SK-N-SH (cell line): ENCODE measurements at places on chromosomes 7 and 10. TPM values are rescaled to one million over a fixed set of nuclear protein-coding genes. Genes with fewer than 3 reads are reported as not detected.
A peak's percentile ranks its signal among the peaks of the same experiment; 100 is the strongest.

DNA sequence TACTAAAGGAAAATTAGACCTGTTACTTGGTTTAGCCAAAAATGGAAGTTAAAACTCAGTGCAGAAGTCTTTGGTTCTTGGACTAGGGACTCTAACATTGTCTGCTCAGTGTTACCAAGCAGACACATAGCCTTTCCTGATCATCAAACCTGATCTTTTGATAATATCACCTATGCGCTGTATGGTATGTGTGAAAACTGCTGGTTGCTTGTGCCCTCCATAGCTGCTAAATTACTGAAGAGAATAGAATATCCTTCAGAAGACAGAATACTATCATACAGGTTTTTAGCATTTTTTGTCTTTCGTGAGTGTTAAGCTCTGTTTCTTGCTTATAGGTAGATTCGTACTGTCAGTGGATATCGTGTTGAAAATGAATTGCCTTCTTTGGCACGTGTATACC, 68.7 kb downstream of the ST7 start:
- H3K4me1 ChIP-seq = peaks cover 7% of the 10 kb centered on the region; the same call in 1 of the 2 replicates
- H3K36me3 ChIP-seq = no peaks in the 10 kb centered on the region
- no peaks in the 10 kb centered on the region for H3K27me3 ChIP-seq
- no peak overlapping the region for H3K4me3 ChIP-seq

CTBP2 gene
- 51.5 and 69.7 TPM in 2 replicates for polyA plus RNA-seq

ST8SIA6 gene
- 0.03 TPM in 1 of 2 replicates, not detected in the other for polyA plus RNA-seq

- no peak for DNase-seq
- no peak overlapping the region for H3K27ac ChIP-seq
- no peaks in the 10 kb centered on the region; the same call in 1 of the 2 replicates for H3K4me1 ChIP-seq
- no peaks in the 10 kb centered on the region for H3K36me3 ChIP-seq
These were observed 673.8 kb downstream of the ANKRD7 start for GRCh38 chr7:118898284-118898683.

- no peak for DNase-seq
- H3K27me3 ChIP-seq = no peaks in the 10 kb centered on the region
- H3K4me1 ChIP-seq = no peaks in the 10 kb centered on the region
- H3K27ac ChIP-seq = no peak overlapping the region
- no peak overlapping the region for H3K4me3 ChIP-seq
These were observed 33.9 kb downstream of the CHN2 start for GRCh38 chr7:29228289-29229011.

DNA sequence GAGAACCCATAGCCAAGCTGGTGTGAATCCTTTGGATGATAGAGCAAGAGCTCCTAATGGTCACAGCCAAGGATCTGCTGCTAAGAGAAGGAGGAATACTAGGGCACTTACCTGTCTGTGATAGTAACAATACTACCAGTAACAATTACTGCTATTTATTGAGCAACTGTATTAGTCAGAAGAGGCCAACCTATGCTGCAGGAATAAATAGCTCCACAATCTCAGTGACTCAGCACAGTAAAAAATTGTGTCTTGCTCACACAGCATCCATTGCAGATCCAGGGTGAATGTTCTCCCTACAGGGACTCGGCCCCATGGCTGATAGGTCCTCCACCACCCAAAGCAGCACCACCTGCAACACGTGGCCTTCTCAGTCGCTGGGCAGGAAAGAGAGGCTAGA, 257.6 kb upstream of the ZMIZ1 start:
- H3K4me3 ChIP-seq = no peak overlapping the region
- H3K4me1 ChIP-seq = no peaks in the 10 kb centered on the region
- no peaks in the 10 kb centered on the region for H3K27me3 ChIP-seq
- no peaks in the 10 kb centered on the region for H3K36me3 ChIP-seq

CHN2 gene
- polyA plus RNA-seq = 0.02 TPM in 1 of 2 replicates, not detected in the other

DNA sequence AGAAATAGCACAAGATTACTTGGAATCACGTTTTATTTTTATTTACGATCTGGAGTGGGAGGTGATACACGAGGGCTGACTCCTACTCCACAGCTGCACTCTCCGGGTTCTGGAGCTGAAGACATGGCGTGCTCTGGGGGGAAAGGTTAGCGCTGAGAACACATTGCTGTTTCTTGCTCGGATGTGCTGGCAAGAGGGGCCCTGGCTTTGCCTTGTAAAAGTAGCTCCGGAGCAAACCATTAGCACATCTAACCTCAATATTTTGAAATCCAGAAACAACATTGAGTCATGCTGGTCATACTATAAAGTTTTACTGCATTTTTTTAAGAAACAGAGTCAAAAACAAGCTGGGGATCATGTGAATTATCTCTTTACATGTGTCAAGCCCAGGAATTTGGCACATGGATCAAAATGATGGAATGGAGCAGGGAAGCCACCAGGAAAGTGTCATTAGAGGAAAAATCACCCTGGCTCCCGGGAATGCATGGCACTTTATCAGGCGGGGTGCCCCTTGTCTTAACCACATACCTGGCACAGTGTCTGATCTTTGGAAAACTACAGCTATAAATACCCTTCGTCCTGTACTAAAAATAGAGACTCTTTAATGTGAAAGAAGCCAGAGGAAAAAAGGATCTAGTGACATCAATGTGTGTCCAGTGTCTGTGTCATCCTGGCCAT, 31.6 kb upstream of the LYZL1 start:
- DNase-seq = no peak
- peaks cover 46% of the 10 kb centered on the region for H3K4me1 ChIP-seq
- H3K36me3 ChIP-seq = no peaks in the 10 kb centered on the region
- peaks cover 5% of the 10 kb centered on the region; the same call in 1 of the 2 replicates for H3K27me3 ChIP-seq
- H3K27ac ChIP-seq = peak overlapping the region; percentile 93

INTS15 gene
- 31.3 and 39.1 TPM in 2 replicates for polyA plus RNA-seq

GRCh38 chr10:84415539-84416244, 87.3 kb downstream of the CCSER2 start:
- H3K4me1 ChIP-seq = no peaks in the 10 kb centered on the region
- H3K36me3 ChIP-seq = peaks cover 33% of the 10 kb centered on the region
- H3K27ac ChIP-seq = no peak overlapping the region
- DNase-seq = no peak

DNA sequence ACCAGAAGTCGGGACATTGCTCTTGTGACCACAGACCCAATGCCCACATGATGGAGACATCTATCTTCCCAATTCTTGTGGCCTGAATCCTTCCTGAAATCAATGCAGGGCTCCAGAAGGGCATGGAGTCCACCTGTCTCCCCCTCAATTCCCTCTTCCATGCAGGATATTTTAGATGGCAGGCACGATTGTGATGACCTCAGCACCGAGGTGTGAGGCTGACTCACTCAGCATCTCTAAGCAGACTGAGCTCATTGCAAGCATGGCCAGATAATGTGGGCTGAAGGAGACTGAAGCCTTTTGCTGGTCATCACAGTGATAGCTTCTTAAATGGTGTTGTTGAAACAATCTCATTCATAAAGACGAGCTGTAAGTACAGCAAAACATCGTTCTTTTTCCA, 374.9 kb upstream of the PODXL start:
- H3K36me3 ChIP-seq = peaks cover 3% of the 10 kb centered on the region; the same call in 1 of the 2 replicates
- H3K4me3 ChIP-seq = no peak overlapping the region
- no peak for DNase-seq
- no peaks in the 10 kb centered on the region for H3K27me3 ChIP-seq
- no peaks in the 10 kb centered on the region for H3K4me1 ChIP-seq

GRCh38 chr10:118181021-118181420, 134.3 kb upstream of the RAB11FIP2 start:
- no peak overlapping the region for H3K27ac ChIP-seq
- H3K36me3 ChIP-seq = no peaks in the 10 kb centered on the region
- no peak for DNase-seq

GRCh38 chr10:49734676-49735075, 27.4 kb downstream of the OGDHL start:
- no peak overlapping the region for H3K4me3 ChIP-seq
- peaks cover 23% of the 10 kb centered on the region; the same call in 1 of the 2 replicates for H3K36me3 ChIP-seq
- H3K27me3 ChIP-seq = no peaks in the 10 kb centered on the region
- no peak overlapping the region for H3K27ac ChIP-seq
- H3K4me1 ChIP-seq = no peaks in the 10 kb centered on the region

GRCh38 chr10:6140965-6141295, 52.1 kb downstream of the RBM17 start:
- no peak for DNase-seq
- no peaks in the 10 kb centered on the region for H3K36me3 ChIP-seq
- H3K4me3 ChIP-seq = peak overlapping the region; percentile 54
- H3K27ac ChIP-seq = no peak overlapping the region
- H3K27me3 ChIP-seq = no peaks in the 10 kb centered on the region; the same call in 1 of the 2 replicates
- no peaks in the 10 kb centered on the region; the same call in 1 of the 2 replicates for H3K4me1 ChIP-seq

HMX2 gene
- not detected in 2 replicates for polyA plus RNA-seq

GRCh38 chr7:24812305-24812945, 55.2 kb upstream of the GSDME start:
- no peak overlapping the region for H3K27ac ChIP-seq
- H3K4me1 ChIP-seq = peaks cover 4% of the 10 kb centered on the region; the same call in 1 of the 2 replicates
- peak; percentile 67 for DNase-seq

GRCh38 chr7:28921822-28922221, 36.3 kb downstream of the TRIL start:
- no peaks in the 10 kb centered on the region for H3K36me3 ChIP-seq
- 0 out of 2 replicates have a peak, but pooled peaks cover 15% of the 10 kb centered on the region for H3K27me3 ChIP-seq
- peak; percentile 84 for DNase-seq
- no peak overlapping the region for H3K4me3 ChIP-seq
- H3K4me1 ChIP-seq = no peaks in the 10 kb centered on the region; the same call in 1 of the 2 replicates
- H3K27ac ChIP-seq = no peak overlapping the region

GRCh38 chr10:110426294-110427181, 71.2 kb upstream of the DUSP5 start:
- no peak overlapping the region for H3K4me3 ChIP-seq
- no peaks in the 10 kb centered on the region for H3K27me3 ChIP-seq
- no peaks in the 10 kb centered on the region for H3K36me3 ChIP-seq
- H3K27ac ChIP-seq = peak overlapping the region; percentile 79
- H3K4me1 ChIP-seq = no peaks in the 10 kb centered on the region
- DNase-seq = no peak

- peak overlapping the region; percentile 45 for H3K4me3 ChIP-seq
- peak; percentile 67 for DNase-seq
- no peaks in the 10 kb centered on the region for H3K36me3 ChIP-seq
- H3K4me1 ChIP-seq = no peaks in the 10 kb centered on the region; the same call in 1 of the 2 replicates
- H3K27me3 ChIP-seq = peaks cover 30% of the 10 kb centered on the region
- peak overlapping the region; percentile 17 for H3K27ac ChIP-seq
These were observed 31.8 kb downstream of the ZNF467 start for GRCh38 chr7:149741629-149742028.

ACBD7 gene
- polyA plus RNA-seq = 0.54 and 0.92 TPM in 2 replicates

- peak overlapping the region; percentile 13; the same call in 1 of the 2 replicates for H3K27ac ChIP-seq
- H3K27me3 ChIP-seq = no peaks in the 10 kb centered on the region
- H3K4me1 ChIP-seq = peaks cover 19% of the 10 kb centered on the region; the same call in 1 of the 2 replicates
- peak; percentile 59 for DNase-seq
- no peaks in the 10 kb centered on the region for H3K36me3 ChIP-seq
These were observed 652 bp downstream of the KAZALD1 start for GRCh38 chr10:101062232-101063049.
